Activated T-cell treated with anti-CD3 and anti-CD28 coated beads for 1 hour (primary cell): ENCODE measurements at places on chromosomes 1 and 21.

DNA sequence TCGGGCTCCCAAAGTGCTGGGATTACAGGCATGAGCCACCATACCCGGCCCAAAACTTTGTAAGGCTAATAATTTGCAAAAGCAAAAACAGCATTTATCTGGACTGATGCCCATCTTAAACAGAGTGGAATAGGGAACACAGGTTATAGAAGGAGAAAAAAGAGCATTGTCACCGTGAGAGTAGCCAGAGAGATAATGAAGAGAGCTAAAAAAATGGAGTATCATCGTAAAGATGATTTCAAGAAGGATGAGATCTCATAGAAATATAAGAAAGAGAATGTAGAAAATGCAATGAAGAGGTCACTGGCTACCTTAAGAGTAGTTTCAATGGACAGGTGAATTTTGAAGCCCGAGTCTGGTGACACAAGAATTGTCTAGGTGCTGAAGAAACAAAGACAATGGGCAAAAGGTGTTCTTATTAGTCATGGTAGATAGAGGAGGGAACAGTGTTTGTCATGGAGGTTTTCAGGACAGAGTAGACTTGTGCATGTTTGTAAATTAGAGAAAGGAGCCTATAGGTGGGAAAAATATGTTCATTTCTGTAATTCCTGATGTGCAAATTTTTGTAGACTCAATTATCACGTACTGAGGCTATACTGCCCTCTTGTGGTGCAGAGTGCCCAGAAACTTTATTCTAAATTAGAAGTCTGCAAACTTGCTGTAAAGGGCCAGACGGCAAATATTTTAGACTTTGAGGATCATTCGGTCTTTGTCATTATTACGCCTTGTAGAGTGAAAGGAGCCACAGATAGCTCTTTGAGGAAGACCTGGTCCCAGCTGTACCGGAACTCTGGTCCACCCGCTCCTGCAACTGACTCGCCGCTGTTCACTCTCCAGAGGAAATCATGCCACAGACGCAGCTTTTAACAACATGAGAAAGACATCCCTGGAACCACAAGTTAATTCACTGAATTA lies 8.1 kb upstream of the TMEM183A start:
- DNase-seq: peak; percentile 58

DNA sequence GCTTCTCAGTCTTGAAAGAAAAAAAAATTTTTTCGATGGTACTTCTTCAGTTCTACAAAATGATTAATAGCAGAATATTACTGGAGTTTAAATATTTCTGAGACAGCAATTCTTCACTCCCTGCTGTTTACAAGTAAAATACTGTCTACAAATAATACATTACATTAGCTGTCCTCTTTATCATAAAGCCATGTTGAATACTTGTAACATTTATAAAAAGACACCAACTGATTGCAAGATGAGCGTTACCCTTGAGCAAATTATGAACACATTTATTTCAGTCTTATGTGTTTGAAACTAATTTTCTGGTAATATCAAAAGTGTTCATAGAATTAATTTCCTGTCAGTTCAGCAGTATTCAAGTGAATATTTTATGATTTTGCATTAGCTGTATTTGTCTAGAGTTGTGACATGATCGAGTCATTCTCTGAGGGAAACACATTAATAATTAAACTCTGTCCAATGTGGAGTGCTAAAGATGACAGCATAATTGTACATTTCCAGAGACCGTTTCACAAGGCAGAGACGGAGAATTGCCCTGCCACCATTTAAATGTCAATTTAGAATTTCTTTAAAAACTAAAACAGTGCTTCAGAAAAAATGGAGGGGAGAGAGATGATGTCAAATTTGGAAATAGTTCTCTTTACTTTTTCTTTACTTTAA lies 1359.0 kb upstream of the ADGRL4 start:
- DNase-seq: no peak

- DNase-seq: peak; percentile 37
These were observed at the start of gene ECE1 for GRCh38 chr1:21289700-21290545. Gene ECE1, minus strand, starts transcription at chr1:21290463. Its CDS starts 49 bp downstream, at chr1:21290414.

DNA sequence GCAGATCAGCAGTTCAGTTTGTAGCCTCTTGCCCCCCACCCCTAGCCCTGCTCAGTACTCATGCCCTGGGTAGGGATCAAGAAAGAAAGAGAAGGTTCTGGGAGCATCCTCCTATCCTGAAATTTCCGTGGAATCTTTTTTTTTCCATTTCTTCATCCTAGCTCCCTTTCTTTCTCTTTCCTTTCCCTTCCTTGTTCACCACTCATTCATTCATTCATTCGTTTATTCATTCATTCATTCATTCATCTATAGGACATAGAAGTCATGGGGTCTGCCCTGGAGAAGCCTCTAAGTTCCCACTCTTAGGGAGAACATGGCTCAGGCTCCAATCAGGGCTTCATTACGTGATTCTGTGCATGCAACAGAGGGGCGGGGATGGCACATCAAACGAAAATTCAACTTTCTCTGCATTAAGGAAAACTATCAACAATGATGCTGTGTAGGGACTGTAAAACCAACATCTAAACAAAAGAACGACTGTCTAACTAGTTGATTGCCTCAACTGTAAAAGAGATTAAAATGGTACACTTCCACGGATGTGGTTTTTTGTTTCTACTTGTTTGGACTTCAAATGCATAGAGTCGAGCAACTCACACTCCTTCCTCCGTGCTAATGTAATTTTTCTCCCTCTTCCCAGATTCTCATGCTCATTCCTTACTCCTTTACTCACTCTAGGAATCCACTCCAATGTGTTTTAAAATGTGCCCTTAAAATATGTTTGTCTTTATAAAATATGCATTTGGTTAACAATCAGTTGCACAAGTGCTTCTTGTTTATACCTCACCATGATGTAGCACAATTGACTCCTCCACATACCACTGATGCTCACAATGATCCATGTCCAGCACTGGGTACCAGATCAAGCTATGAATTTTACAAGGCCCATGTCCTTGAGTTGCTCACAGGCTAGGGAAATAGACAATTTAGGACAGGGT lies 101.2 kb upstream of the SLC2A1 start:
- DNase-seq: no peak

DNA sequence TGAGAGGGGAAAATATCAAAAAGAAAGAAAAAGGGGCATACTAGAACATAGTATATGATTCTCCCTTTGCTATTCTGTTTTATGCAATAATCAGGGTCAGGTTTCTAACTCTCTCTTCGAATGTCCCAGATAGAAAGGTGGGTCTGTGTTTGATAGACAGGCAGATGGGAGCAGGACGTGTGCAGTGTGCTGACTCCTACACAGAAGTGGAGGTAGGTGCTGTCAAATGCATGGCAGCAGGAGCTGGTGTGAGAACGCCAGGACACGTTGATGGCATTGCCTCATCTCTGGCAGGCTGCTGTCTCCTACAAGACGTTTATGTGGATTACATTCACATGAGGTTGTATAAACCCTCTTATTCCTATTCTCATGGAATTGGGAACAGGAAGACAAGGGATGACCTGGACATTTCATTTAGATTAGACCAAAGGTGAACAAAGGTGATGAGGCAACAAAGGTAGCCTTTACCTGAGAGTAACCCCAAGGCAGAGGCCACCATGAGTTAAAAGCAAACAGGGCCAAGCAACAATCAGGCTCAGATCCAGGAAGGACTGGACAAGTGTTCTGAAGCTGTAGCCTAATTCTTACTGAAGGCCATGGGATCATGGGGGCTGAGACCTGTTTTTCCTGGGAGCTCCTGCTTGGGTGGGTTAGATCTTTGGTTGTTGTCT lies 37.8 kb downstream of the KCNK1 start:
- no peak for DNase-seq

GRCh38 chr21:16568244-16568643 lies 838.5 kb downstream of the USP25 start:
- DNase-seq: no peak

- no peak for DNase-seq
These were observed 21.1 kb downstream of the MAN1A2 start for GRCh38 chr1:117388328-117388727.

DNA sequence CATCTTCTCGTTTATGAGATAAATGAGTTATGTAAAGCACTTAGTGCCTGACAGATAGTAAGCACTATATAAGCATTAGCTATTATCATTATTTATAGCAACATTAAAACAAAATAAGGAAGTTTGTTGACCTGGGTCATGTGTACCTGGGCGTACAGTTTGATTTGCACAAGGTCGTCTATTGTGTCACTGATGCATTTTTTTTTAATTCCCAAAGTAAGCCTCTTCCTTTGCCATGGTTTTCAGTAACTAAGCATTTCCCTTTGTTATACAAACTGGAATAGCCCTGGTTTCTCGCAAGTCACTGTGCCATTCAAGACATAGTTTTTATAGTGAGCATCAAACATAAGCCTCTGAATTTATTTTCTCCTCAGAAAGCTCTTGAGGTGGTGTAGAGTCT lies 72.2 kb downstream of the CACHD1 start:
- DNase-seq: no peak

GRCh38 chr21:46304955-46305354 lies 18.7 kb downstream of the C21orf58 start:
- no peak for DNase-seq
